RPMI8226 (cell line): ENCODE measurements at places on chromosomes 7 and 10.

DNA sequence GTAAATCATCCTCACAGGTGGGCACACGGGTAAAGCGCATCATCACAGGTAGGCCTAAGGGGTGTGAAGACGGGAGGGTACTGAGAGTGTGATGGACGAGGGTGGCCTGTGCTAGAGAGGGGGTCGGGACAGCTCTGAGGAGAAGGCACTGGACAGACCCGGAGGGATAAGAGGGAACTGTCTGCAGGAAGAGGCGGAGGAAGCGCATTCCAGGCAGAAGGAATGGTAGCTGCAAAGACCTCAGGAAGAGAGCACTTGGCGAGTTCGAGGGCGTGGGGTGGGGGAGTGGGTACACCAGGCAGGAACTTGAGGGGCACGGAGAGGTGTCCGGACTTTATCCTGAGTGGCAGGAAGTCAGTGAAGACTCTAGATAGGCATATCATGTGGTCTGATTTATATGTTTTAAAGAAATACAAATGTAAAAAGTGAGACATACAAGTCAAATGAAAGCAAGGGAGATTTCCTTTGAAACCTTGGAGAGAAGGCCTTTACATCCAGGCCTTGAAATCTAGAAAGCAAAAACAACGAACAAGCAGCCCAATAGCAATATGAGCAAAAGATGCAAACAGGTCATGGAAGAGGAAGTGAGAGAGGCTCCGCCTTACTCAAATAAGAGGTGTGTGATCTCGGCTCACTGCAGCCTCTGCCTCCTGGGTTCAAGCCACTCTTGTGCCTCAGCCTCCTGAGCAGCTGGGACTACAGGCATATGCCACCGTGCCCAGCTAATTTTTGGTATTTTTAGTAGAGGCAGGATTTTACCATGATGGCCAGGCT, 3.6 kb downstream of the LHPP start:
- DNase-seq: peak; percentile 65

GRCh38 chr10:47303866-47304265, 3.9 kb downstream of the GDF10 start:
- DNase-seq: no peak

DNA sequence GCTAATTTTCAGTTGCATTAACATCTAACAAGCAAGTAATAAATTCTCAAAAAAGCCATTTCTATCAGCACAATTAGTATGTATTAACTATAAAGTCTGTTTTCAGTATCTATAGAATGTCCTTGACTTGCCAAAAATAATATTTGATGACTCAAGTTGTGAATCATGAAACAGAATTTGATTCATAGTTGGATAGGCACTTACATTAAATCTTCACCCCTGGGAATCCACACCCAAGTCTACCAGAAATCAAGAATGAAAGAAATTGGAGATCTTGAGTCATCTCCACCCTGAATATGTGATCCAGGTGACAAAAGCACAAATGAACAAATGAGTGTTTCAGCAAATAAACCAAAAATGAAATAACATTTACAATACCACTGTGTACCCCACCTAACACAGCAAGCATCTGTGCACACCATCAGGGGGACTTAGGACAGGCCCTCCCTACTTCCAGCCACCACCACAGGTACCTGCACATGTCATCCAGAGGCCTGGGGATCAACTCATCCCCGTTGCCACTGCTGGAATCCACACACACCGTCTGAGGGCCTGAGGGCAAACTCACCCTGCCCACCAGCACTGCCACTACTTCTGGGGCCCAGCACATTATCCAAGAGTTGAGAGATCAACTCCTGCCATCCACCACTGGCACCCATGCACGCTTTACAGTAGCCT, 160.1 kb downstream of the MTERF1 start:
- no peak for DNase-seq

DNA sequence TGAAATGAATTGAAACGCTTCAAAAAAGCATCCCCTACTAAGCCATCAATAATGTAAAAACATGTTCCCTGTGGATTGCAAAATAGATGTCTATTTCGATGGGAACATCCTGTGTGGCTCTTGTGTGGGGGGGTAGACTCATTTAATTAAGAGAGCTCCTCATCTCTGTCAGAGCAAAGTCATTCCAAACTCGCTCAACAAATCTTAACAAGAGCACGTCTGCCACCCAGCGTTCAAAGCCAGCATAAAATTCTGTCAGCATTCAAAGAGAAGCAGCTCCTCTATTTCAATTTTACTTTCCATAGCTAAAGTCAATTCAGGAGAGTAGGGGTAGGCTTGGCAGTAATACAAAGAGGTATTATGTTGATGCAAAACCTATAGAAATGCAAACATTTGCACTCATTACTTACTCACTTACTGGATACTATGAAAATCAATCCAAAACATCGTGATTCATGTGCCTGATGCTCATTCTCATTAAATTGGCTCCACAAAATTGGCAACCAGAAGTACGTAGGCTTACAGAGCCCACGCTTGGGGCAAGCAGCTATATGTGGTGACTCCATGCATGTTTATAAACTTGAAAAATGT, 114.9 kb downstream of the IPMK start:
- peak; percentile 38 for DNase-seq

DNA sequence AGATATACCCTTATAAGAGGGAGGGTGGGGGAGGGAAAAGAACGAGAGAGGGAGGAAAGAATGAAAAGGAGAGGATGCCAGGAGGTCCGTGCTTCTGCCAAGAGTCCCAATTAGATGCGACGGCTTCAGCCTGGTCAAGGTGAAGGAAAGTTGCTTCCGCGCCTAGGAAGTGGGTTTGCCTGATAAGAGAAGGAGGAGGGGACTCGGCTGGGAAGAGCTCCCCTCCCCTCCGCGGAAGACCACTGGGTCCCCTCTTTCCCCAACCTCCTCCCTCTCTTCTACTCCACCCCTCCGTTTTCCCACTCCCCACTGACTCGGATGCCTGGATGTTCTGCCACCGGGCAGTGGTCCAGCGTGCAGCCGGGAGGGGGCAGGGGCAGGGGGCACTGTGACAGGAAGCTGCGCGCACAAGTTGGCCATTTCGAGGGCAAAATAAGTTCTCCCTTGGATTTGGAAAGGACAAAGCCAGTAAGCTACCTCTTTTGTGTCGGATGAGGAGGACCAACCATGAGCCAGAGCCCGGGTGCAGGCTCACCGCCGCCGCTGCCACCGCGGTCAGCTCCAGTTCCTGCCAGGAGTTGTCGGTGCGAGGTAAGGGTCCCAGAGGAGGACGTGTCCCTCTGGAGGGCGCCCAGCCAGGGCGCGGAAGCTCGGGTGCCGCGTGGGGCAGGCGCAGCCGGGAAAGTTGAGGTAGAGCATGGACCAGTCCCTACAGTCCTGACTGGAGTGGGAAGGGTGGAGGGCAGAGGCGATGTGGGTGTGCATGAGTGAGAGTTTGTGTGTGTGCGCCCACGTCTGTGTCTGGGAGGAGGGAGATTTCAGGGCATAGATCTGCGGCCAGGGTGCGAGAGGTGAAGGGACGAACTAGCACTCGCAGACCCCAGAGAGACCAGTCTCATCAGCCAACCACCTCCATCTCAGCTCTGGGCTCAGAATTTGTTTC, 844 bp downstream of the GRM3 start:
- DNase-seq: no peak

DNA sequence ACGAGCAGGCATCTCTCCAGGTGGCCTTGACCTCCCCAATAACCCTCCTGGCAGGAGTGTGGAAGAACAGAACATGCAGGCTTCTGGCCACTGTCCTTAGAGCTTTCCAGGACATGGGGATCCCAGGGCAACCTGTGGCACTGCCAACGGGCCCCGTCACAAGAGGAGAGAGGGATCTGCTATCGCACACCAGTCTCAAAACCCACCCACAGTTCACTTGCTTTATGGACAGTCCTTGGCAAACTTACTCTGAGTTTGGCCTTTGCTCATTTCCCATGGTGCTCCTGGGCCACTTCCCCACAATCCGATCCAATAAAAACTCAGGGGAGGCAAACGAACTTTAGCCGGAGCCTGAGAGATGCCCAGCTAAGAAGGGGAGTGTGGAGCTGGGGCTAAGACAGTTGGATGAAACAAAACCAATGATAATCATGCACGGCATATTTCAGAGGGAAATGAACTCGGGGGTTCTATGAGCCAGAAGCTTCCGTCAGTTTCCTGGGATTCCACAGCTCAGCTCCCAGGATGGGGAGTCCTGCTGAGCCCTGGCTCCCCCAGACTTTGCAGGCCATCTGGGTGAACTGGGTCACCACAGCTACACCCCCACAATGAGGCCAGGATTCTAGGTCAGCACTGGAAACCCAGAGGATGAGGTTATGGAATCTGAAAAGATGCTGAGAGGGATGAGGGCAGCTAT, 158.4 kb downstream of the NEURL1 start:
- no peak for DNase-seq

DNA sequence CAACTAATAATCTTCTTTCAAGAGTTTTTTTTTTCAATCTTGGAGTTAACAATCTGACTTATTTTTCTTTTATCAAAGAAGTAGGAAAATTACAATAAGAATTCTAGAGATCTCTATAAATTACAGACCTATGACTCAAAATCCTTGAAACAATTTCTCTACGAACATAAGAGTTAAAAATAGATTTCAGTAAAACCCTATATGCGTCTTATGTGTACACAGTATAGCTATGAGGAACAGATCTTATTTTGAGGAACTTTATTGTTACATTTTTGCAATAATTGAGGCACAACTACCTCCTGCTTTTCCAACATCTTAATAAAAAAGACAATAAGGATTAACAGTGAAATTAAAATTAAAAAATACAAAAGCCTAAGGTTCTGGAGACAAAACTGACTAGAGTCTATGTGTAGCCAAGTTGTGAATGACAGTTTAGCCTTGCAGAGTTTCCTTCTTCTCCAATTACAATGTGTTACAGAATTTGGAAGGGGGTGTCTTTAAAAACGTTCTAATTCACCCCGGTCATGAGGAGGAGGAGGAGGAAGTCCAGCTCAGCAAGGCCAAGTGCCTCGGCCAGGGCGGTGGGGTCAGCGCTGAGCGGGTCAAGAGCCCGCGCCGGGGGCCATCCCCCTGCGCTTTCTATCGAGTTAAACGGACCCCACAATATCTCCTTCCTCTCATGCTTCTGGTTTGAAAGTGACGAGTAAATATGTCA, 40.5 kb downstream of the AMZ1 start:
- no peak for DNase-seq

DNA sequence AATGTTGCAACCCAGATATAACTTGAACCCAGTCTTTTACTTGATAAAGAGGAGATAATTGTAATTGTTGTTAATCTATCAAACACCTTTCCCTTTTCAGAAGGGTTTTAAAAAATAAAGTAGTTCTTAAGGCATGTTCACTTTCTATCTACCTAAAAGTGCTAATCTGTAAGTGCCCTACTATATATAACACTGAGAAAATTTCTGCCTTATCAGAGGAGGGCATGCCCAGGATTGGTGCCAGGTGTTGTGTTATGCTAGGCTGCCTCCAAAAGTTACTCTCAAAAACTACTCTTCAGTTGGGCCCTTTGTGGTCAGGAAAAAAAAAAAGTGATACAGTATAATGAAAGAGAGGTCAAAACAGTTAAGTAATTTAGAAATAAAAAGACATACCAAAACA, 36.3 kb downstream of the SMNDC1 start:
- DNase-seq: peak; percentile 14
